ENCODE measurements at places on chromosomes 6 and 20.

- no peak for DNase-seq
Observed at GRCh38 chr20:13219327-13220193, 1.5 kb upstream of the ISM1 start.

- no peak for DNase-seq
Observed at GRCh38 chr20:62624325-62624690, 18.0 kb upstream of the SLCO4A1 start.

- no peak for DNase-seq
Observed at GRCh38 chr20:49808753-49809152, 3.9 kb upstream of the SLC9A8 start.

DNA sequence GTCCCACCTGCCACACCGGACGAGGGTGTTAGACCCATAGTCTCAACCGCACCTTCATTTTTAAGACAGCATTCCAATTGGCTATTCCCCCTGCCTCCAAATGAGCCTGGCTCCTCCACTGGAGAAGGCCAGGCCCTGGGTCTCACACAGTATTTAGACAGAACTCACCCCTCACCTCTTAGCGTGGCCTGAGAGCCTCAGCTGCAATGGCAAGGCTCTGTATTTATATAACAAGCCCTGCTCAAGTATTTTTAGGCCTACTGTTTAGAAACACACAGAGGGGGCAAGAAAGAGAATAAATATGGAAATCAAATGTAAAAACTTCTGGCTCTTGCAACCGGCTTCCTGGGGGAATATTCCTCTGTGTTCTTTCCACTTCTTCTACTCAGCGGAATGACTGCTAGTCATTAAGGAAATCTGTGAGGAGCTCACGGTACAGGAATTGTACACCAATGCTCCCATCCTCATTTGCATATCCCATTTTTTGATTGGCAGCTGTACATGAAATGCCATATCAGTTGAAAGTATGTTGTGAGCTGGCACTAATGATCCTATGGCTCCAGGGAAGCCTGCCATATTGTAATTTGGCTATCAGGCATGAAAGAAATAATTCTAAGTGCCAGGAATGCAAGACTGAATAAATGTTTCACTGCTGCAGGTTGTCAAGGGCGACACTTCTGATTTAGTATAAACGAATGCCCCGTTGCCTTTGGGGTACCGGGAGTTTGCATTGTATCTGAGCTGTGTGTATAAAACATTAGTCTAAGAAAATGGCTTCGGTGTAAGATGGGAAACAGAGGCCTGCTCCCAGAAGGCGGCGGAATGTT is 207.5 kb downstream of the ZNF217 start:
- no peak for DNase-seq

GRCh38 chr6:149925253-149925973 is 2.5 kb upstream of the RAET1G start:
- no peak for DNase-seq

- no peak for DNase-seq
Observed at GRCh38 chr20:62408640-62409039, 1.6 kb upstream of the CABLES2 start.

Measured in cerebellar cortex (tissue), 1 donor.